ENCODE measurements at places on chromosomes 2 and 18. TPM values are rescaled to one million over a fixed set of nuclear protein-coding genes. Genes with fewer than 3 reads are reported as not detected.

ACOXL gene
- total RNA-seq = not detected

PPP1R1C gene
- 0.27 TPM for total RNA-seq

SETBP1 gene
- not detected for total RNA-seq

CLEC4F gene
- 0.10 TPM for total RNA-seq

CNGA3 gene
- 0.05 TPM for total RNA-seq

TFCP2L1 gene
- total RNA-seq = not detected

NOSTRIN gene
- total RNA-seq = 11.0 TPM

SCG2 gene
- 1.3 TPM for total RNA-seq

GREB1 gene
- 0.34 TPM for total RNA-seq
